HepG2 (cell line): ENCODE measurements at places on chromosomes 16 and 17. TPM values are rescaled to one million over a fixed set of nuclear protein-coding genes. Genes with fewer than 3 reads are reported as not detected.

Gene CCL1
- polyA plus RNA-seq, result not detected in 2 replicates

Gene RTN4RL1
- 0.01 TPM in 1 of 2 replicates, not detected in the other for polyA plus RNA-seq

Gene YPEL2
- polyA plus RNA-seq, result 18.2 and 21.1 TPM in 2 replicates

Gene ASGR2
- polyA plus RNA-seq, result 754 and 762 TPM in 2 replicates

Gene CDYL2
- polyA plus RNA-seq, result 0.07 TPM in 2 replicates
